ENCODE measurements at places on chromosomes 7 and 10.

- DNase-seq: peak; percentile 29
- no peaks in the 10 kb centered on the region for H3K36me3 ChIP-seq
- peak overlapping the region; percentile 45 for H3K4me3 ChIP-seq
Measured at GRCh38 chr10:22615819-22616499, 98.4 kb downstream of the PIP4K2A start.

GRCh38 chr10:21733710-21734109 lies 199.7 kb downstream of the MLLT10 start:
- no peaks in the 10 kb centered on the region for H3K27me3 ChIP-seq
- DNase-seq: peak; percentile 58
- H3K27ac ChIP-seq: no peak overlapping the region
- peaks cover 44% of the 10 kb centered on the region for H3K36me3 ChIP-seq

- no peak overlapping the region for H3K4me3 ChIP-seq
- no peaks in the 10 kb centered on the region for H3K27me3 ChIP-seq
- H3K36me3 ChIP-seq: no peaks in the 10 kb centered on the region
- no peak for DNase-seq
- H3K27ac ChIP-seq: no peak overlapping the region
Measured at GRCh38 chr10:54880996-54881395, 80.0 kb upstream of the PCDH15 start.

DNA sequence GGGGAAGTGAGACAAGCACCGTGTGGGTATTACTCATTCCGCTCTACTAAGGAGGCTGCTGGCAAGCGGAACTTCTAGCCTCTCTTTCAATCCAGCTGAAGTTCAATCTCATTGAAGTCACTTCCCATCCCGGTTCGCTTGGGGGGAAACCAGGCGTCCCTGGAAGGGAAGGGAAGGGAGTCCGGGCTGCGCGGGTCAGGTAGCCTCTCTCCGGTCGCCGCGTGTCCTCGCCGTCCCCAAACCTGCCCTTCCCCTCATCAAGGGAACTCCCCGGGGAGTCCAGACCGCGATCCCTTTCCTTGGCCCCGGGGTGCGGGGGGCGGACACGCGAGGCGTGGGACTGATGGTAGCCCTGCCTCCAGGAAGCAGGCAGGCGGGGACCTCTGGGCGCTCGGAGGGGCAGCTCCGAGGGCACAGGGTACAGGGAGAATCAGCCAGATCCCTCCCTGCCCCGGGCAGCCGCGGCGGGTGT lies 598 bp upstream of the ZEB1 start:
- peaks cover 23% of the 10 kb centered on the region for H3K27me3 ChIP-seq
- peaks cover 5% of the 10 kb centered on the region for H3K4me1 ChIP-seq
- no peaks in the 10 kb centered on the region for H3K36me3 ChIP-seq
- peak; percentile 72 for DNase-seq
- H3K27ac ChIP-seq: peak overlapping the region; percentile 49

GRCh38 chr10:113087165-113088029 lies 137.3 kb downstream of the TCF7L2 start:
- no peak overlapping the region for H3K4me3 ChIP-seq
- peaks cover 60% of the 10 kb centered on the region for H3K4me1 ChIP-seq
- DNase-seq: peak; percentile 93
- no peaks in the 10 kb centered on the region for H3K27me3 ChIP-seq
- peak overlapping the region; percentile 93 for H3K27ac ChIP-seq
- H3K36me3 ChIP-seq: peaks cover 20% of the 10 kb centered on the region

- no peak overlapping the region for H3K4me3 ChIP-seq
- no peak overlapping the region for H3K27ac ChIP-seq
- H3K27me3 ChIP-seq: no peaks in the 10 kb centered on the region
Measured at GRCh38 chr10:131701131-131701947, 199.5 kb upstream of the PPP2R2D start.

DNA sequence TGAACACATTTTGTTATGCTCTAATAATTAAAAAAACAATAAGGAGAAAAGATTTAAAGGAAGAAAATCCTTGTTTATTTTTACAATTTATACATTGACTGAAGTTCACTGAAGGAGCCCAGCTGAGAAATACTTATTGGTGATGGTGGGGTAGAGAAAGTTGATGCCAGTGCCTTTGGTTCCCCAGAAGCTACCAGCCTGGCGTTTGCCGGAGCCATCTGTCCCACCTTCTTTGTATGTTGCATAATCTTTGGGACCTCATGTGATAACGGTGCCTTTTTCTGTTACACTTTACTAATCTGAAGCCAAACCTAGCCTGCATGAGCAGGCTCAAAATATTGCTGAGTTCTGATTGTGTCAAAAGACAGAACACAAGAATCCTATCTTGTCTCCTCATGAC lies 22.7 kb downstream of the ZNF365 start:
- H3K4me1 ChIP-seq: no peaks in the 10 kb centered on the region
- no peak for DNase-seq
- no peaks in the 10 kb centered on the region for H3K36me3 ChIP-seq
- H3K4me3 ChIP-seq: no peak overlapping the region
- H3K27ac ChIP-seq: no peak overlapping the region

DNA sequence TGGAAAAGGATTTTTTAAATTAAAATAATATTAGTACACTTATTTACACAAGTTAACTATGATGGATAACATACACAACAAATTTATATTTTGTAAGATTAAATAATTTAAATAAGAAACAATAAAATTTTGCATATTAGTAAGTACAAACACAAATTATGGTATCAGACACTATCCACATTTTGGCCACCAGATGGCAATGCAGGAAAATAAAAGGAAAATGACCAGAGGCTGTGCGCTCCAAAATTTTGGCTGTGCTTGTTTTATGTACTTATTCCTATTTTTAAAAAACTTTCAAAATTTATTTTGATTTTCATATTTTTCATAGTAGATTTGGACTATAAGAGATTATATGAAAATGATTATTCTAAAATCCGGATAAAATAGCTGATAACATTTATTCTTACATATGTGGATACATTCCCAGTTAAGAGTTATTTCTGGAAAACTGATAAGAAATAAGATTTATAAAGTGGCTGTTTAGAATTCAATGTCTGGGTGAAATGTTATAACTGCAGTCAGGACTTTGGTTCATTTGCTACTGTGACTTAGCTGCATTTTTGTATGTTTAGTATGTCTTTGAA lies 274.7 kb upstream of the HGF start:
- no peak overlapping the region for H3K27ac ChIP-seq
- H3K27me3 ChIP-seq: no peaks in the 10 kb centered on the region
- no peak for DNase-seq
- H3K4me3 ChIP-seq: no peak overlapping the region

DNA sequence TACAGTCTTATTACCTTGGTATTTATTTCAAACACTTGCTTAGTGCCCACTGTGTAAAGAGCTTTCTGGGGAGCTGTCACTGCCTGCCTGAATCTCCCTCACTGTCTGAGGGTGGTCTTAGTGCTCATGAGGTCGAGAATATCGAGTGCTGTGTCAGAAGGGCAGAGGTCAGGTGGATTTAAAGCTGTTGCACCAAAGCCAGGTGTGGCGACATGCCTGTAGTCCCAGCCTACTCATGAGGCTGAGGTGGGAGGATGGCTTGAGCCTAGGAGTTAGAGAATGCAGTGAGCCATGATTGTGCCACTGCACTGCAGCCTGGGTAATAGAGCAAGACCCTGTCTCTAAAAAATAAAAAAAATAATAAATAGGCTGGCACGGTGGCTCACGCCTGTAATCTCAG lies 20.9 kb downstream of the CCM2 start:
- DNase-seq: no peak
- no peaks in the 10 kb centered on the region for H3K27me3 ChIP-seq
- H3K4me1 ChIP-seq: no peaks in the 10 kb centered on the region
- H3K27ac ChIP-seq: no peak overlapping the region

- peak overlapping the region; percentile 93 for H3K4me3 ChIP-seq
- no peak for DNase-seq
- H3K4me1 ChIP-seq: peaks cover 13% of the 10 kb centered on the region
- H3K36me3 ChIP-seq: no peaks in the 10 kb centered on the region
- H3K27ac ChIP-seq: peak overlapping the region; percentile 94
- H3K27me3 ChIP-seq: no peaks in the 10 kb centered on the region
Measured at GRCh38 chr7:55366461-55367070, 1.4 kb downstream of the LANCL2 start.

DNA sequence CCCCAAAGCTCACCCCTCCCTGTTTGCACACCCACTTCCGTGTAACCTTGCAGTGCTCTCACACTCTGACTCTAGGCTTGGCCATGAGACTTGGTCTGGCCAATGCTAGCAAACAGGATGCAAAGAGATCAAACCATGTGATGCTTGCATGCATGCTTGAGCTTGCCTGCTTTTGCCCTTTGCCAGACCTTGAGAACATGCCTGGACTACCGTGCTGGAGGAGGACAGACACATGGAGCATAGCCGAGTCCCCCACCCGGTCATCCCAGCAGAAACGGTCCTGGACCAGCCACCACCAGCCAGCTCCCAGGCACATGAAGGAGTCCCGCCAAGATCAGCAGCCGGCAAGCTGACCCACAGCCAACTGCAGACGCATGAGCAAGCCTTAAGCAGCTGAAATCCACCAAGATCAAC lies 23.4 kb downstream of the PYROXD2 start:
- H3K4me1 ChIP-seq: peaks cover 5% of the 10 kb centered on the region
- no peak overlapping the region for H3K27ac ChIP-seq

- DNase-seq: no peak
- H3K27ac ChIP-seq: no peak overlapping the region
- H3K4me1 ChIP-seq: peaks cover 17% of the 10 kb centered on the region
- H3K36me3 ChIP-seq: peaks cover 72% of the 10 kb centered on the region
- H3K27me3 ChIP-seq: no peaks in the 10 kb centered on the region
Measured at GRCh38 chr10:102400598-102401341, 5.3 kb downstream of the NFKB2 start.

GRCh38 chr7:101435461-101436220 lies 73.0 kb downstream of the COL26A1 start:
- no peaks in the 10 kb centered on the region for H3K4me1 ChIP-seq
- DNase-seq: no peak
- H3K36me3 ChIP-seq: no peaks in the 10 kb centered on the region
- H3K4me3 ChIP-seq: no peak overlapping the region
- H3K27me3 ChIP-seq: peaks cover 6% of the 10 kb centered on the region
- no peak overlapping the region for H3K27ac ChIP-seq

- peaks cover 6% of the 10 kb centered on the region for H3K36me3 ChIP-seq
- H3K27me3 ChIP-seq: no peaks in the 10 kb centered on the region
- no peak for DNase-seq
- H3K4me1 ChIP-seq: no peaks in the 10 kb centered on the region
- H3K4me3 ChIP-seq: no peak overlapping the region
Measured at GRCh38 chr7:105759670-105760550, 116.5 kb downstream of the ATXN7L1 start.

GRCh38 chr10:8275911-8276310 lies 221.4 kb downstream of the GATA3 start:
- no peak overlapping the region for H3K27ac ChIP-seq
- no peak for DNase-seq
- H3K27me3 ChIP-seq: no peaks in the 10 kb centered on the region
- no peak overlapping the region for H3K4me3 ChIP-seq
- no peaks in the 10 kb centered on the region for H3K36me3 ChIP-seq
- no peaks in the 10 kb centered on the region for H3K4me1 ChIP-seq

DNA sequence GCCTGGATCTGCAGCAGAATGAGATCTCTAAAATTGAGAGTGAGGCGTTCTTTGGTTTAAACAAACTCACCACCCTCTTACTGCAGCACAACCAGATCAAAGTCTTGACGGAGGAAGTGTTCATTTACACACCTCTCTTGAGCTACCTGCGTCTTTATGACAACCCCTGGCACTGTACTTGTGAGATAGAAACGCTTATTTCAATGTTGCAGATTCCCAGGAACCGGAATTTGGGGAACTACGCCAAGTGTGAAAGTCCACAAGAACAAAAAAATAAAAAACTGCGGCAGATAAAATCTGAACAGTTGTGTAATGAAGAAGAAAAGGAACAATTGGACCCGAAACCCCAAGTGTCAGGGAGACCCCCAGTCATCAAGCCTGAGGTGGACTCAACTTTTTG lies 21.4 kb downstream of the LRRC17 start:
- DNase-seq: no peak
- no peaks in the 10 kb centered on the region for H3K4me1 ChIP-seq
- peaks cover 5% of the 10 kb centered on the region for H3K36me3 ChIP-seq
- no peak overlapping the region for H3K4me3 ChIP-seq

DNA sequence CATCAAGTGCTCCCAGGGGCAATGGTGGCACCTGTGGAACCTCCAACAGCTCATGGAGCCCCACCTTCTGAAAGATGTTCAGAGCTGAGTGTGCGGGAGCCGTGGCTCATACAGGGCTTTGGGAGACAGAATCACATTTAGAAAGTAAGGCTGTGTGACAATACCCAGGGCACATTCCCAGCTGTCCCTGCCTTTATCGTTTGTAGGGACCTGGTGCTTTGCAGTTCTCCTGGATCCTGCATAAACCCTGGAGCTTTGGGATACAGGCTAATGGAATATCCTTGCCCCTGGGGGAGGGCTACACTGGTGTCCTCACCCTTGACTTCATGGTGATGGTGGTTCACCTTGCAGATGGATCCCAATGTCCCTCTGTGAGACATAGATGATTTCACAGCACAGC lies 134.8 kb upstream of the LAMB4 start:
- H3K27ac ChIP-seq: no peak overlapping the region
- DNase-seq: no peak
- no peak overlapping the region for H3K4me3 ChIP-seq
- H3K36me3 ChIP-seq: no peaks in the 10 kb centered on the region
- no peaks in the 10 kb centered on the region for H3K27me3 ChIP-seq

GRCh38 chr10:8360365-8360764 lies 305.9 kb downstream of the GATA3 start:
- no peaks in the 10 kb centered on the region for H3K36me3 ChIP-seq
- H3K4me3 ChIP-seq: no peak overlapping the region
- DNase-seq: no peak
- no peaks in the 10 kb centered on the region for H3K27me3 ChIP-seq

- H3K27ac ChIP-seq: no peak overlapping the region
- no peaks in the 10 kb centered on the region for H3K27me3 ChIP-seq
- H3K4me1 ChIP-seq: no peaks in the 10 kb centered on the region
- H3K36me3 ChIP-seq: peaks cover 14% of the 10 kb centered on the region
Measured at GRCh38 chr10:33249659-33250345, 84.7 kb downstream of the NRP1 start.

- H3K36me3 ChIP-seq: no peaks in the 10 kb centered on the region
- H3K4me3 ChIP-seq: no peak overlapping the region
- H3K4me1 ChIP-seq: no peaks in the 10 kb centered on the region
- no peak overlapping the region for H3K27ac ChIP-seq
- no peaks in the 10 kb centered on the region for H3K27me3 ChIP-seq
- DNase-seq: no peak
Measured at GRCh38 chr7:54960517-54960916, 58.3 kb upstream of the EGFR start.

DNA sequence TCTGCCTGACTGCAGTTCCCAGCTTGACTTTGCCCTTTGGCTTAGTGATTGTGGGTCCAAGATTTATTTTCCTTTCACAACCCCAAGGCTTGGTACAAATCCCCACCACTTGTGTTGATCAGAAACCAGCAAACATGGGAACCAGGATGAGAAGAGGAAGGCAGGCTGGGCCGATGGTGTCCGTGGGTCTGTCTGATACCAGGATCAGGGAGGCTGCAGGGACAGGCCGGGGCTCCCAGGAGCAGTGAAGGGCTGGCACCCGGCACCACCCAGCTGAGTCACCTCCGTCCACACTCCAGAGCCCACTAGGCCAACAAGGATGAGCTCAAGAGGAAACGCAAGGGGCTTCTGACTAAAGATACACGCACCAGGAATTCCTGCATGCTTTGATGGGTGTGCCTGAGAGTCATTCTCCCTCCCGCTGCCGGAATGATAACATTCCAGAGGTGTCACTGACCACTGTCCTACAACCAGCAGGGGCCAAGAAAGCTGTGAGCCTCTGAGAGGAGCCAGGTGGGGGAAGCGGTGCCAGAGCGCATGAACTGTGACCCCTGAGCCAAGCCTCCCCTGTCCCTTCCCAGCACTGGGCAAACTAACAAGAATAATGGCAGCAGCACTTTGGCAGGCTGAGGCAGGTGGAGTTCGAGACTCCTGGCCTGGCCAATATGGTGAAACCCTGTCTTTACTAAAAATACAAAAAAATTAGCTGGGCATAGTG lies 29.2 kb upstream of the PROSER2 start:
- peak; percentile 68 for DNase-seq
- no peaks in the 10 kb centered on the region for H3K27me3 ChIP-seq
- peak overlapping the region; percentile 87 for H3K27ac ChIP-seq
- H3K36me3 ChIP-seq: no peaks in the 10 kb centered on the region

Measured in large intestine (tissue), 12 donors.